ENCODE measurements at places on chromosomes 3 and 15.
A peak's percentile ranks its signal among the peaks of the same experiment; 100 is the strongest.

DNA sequence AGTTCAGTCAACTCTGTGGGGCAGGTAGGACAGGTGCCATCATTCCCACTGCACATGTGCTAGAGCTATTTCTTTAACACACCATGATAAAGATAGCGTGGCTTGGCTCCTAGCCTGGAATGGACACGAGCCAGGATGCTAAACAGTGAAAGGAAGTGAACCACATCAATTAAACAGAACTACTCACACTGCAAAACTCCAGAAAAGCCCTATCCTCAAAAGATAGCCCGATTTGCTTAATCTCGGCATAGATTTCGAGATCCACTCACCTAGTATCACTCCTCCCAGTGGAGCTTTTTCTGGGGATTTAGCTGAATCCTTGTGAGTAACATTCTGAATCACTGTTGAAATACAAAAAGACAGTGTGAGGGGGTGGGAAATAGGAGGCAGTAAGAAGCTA, 118.0 kb downstream of the ABI3BP start:
- no peak for DNase-seq

DNA sequence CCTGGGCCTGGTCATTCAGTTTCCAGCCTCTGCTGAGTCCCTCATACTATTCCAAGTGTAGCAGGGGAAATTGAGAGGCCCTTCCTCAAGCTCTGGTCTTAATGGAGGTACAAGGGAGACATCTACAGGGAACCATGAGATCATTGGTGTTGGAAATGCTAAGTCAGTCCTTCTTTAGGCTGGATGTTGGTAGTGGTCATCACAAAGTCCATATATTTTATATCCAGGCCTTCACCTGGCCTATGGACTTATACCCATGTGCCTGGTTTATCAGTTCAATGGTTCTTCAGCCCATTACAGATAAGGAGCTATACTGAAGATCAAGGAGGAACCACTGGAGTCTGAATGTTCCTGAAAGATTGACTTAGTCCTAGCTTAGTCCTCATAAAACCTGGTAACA, 135.0 kb downstream of the STAG1 start:
- DNase-seq, result no peak

- no peak for DNase-seq
Measured at GRCh38 chr3:128432971-128433836, 33.5 kb downstream of the DNAJB8 start.

DNA sequence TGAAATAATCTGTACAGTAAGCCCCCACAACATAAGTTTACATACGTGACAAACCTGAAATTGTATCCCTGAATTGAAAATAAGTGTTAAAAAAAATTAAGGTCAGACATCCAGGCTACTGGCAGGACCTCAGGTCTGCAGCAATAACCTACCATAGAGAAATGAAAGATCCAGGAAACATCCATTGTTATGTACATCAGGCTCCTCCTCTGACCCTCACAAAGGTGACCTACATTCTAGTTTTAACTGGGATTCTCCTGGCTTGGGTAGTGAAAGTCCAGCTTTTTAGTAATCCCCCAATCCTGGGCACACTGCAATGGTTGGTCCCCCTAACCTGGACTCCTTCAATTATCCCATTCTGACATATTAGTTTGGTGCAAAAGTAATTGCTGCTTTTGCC, 749.6 kb upstream of the LMCD1 start:
- no peak for DNase-seq

- no peak for DNase-seq
Measured at GRCh38 chr15:80182611-80183261, 29.9 kb downstream of the FAH start.

- DNase-seq, result no peak
Measured at GRCh38 chr3:119173325-119173724, at the start of gene UPK1B. UPK1B (plus strand) TSS chr3:119173598; CDS start chr3:119186742, 13,144 bp downstream.

GRCh38 chr3:126781406-126781805, 77.4 kb downstream of the CHCHD6 start:
- no peak for DNase-seq

GRCh38 chr15:83207009-83207659, 489 bp downstream of the HDGFL3 start:
- DNase-seq, result no peak

GRCh38 chr3:191919491-191920026, 458.6 kb downstream of the PYDC2 start:
- no peak for DNase-seq

- no peak for DNase-seq
Measured at GRCh38 chr15:34078900-34079299, 22.8 kb downstream of the EMC7 start.

- DNase-seq, result no peak
Measured at GRCh38 chr3:142275856-142276255, 50.5 kb upstream of the GK5 start.

DNA sequence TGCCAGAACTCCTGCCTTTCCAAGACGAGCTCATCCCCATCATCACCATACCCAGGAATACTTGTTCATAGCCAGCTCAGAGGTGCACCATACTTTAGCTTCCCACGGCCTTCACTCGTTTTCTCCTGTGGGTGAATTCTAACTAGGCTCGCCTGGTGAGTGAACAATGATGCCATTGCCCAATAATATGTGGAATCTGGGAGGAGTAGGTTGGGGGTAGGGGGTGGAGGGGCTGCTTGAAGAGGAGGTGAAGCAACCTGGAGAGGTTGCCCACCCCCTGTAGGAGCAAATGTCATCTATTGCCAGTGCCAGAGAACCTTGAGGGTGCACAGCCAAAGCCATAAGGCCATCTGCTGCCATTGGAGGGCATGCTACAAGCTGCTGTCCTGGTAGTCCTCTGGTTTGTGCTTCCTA, 592 bp upstream of the ZNF445 start:
- no peak for DNase-seq

DNA sequence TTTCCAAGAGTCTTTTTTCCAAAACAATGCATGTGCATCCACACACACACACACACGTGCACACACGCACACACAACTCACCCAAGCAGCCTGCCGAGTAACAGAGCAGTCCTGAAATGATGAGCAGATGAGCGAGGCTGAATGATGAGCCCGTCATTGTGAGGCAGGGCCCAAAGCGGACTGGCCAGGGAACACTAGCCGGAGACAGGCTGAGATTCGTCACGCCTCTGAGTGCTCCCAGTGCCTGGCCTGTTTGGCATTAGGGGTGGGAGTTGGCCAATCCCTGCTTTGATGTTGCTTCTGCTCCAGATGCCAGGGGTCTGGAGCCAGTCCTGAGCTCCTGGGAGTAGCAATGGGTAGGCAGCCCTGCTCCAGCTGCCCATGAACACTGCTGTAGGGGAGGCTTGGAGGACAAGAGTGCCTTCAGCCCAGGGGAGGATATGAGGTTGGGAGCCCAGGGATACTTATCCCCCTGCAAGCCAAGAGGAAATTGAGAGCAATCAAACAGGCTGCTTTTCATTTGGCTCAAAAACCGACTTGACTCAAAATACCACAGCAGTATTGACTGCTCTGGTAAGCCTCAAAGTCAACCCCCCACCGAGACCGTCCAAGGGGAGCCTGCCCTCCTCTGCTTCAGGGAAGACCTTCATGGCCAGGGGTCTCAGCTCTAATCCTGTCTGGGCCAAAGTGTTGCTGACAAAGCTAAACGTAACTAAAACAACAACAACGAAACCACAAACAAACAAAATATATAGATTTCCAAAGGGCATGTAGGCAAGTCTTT, 22.9 kb downstream of the COLQ start:
- no peak for DNase-seq

- no peak for DNase-seq
Measured at GRCh38 chr15:93024716-93025624, 64.0 kb downstream of the RGMA start.

GRCh38 chr3:98008855-98009254, 26.3 kb downstream of the GABRR3 start:
- DNase-seq, result no peak

GRCh38 chr15:96335411-96336024, 5.0 kb downstream of the NR2F2 start:
- no peak for DNase-seq

- no peak for DNase-seq
Measured at GRCh38 chr3:129346695-129347457, 68.2 kb downstream of the HMCES start.

GRCh38 chr3:22907161-22907780, 295.9 kb upstream of the UBE2E2 start:
- no peak for DNase-seq

- DNase-seq, result no peak
Measured at GRCh38 chr3:3737531-3737930, 61.7 kb upstream of the LRRN1 start.

GRCh38 chr15:45205192-45205591, 17.4 kb upstream of the SHF start:
- DNase-seq, result peak; percentile 79

DNA sequence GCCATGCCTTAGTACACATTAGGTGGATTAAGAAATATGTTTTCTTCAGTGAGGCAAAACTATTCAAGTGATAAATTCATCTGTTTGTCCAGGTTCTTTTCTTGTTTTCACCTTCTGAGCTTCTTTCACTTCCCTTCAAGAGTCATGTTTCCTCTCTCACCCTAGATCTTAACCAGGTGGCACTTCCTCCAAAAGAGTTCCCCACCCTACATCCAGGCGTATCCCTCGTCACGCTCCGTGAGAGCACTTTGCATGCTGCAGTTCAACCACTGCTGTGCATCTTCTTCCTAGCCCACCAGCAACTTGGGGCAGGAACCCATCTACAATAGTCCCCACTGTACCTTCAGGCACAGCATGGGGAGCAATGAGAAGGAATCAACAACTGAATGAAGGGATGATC, 28.9 kb downstream of the OSBPL10 start:
- no peak for DNase-seq

- DNase-seq, result no peak
Measured at GRCh38 chr3:172189213-172189612, 149.8 kb downstream of the FNDC3B start.

DNA sequence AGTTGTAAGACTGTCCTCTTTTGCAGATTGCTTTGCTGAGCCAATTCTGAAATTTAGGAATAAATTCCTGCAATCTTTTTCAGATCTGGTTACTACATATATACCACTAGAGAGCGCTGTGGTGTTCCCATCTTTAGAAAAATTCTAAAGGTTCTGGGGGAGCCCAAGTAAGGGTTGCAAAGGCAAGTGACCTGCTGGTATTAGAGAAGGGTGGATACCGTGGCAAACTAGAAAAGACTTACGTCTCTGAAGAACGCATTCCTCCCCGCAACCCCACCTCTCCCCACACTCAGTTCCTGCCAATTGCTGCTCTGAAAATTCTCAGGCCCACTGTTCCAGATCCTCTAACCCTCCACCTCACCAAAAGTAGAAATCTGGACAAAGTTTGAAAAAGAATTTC, 48.5 kb downstream of the EFHB start:
- DNase-seq, result peak; percentile 54

DNA sequence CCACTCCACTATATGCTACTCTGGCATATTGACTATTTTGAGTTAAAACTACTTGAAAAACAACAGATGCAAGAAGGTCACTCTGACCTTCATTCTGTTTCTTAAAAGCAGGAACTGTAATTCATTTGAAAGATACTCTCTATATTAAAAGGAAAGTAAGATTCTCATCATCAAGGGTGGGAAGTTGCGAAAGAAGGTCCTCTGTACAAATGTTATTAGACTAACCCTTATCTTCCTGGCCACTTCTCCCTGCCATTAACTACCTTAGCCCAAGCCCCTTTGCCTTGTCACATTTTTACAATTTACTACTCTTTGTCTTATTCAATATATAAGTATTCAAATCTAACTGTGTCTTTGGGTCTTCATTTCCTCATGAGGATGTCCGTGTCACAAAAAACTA, 16.1 kb downstream of the SIDT1 start:
- DNase-seq, result no peak

GRCh38 chr3:27094721-27095120, 274.5 kb downstream of the NEK10 start:
- no peak for DNase-seq

DNA sequence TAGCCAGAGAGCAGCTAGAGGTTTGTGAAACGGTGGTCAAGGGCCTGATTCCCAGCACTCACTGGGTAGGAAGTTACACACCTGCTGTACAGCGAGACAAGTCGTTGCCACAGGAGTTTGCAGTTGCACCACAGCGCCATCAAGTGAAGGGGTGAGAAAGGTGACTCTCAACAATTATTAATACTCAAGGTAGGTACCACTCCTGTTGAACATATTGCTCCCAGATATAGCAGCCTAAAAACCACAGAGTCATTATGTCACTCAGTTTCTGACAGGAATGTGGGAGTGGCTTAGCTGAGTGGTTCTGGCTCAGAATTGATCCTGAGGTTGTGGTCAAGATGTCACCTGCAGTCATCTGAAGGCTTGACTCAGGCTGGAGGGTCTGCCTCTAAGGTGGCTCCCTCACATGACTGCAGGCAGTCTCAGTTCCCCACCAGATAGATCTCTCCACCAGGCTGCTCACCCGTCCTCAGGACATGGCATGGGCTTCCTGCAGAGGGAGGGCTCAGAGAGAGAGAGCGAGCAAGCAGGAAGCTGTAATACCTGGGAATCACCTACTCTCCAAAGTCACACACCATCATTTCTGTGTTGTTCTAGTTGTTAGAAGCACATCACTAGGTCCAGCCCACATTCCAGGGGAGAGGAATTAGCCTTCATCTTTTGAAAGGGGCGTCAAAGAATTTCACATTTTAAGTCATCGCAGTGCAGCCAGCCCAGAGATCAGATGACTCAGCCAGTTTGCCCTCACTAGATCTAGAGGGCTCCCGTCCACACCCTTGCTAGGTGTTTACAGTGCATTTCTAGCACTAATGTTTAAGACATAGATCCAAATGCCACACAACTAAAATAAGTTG, 17.0 kb upstream of the ANO10 start:
- DNase-seq, result peak; percentile 51

- no peak for DNase-seq
Measured at GRCh38 chr3:178634975-178635374, 98.7 kb downstream of the KCNMB2 start.

- no peak for DNase-seq
Measured at GRCh38 chr15:81195339-81195864, 1.3 kb upstream of the IL16 start.

DNA sequence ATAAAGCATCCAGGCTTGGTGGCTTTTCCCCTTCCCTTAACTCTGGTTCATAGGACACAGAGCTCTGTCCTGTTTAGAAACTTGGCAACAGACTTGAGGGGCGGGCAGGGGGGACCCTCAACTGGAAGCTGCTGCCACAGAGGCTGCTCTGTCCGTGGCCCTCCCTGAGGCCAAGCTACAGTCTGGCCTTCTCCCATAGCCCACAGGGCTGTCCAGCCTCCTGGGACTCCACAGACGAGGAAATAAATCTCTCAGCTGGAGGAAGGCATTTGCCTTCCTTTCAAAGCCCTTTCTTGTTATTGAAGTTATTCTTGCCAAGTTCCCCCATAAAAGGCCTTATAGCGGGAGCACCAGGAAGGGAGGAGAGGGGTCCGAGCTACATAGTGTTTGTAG, 248.8 kb upstream of the TPM1 start:
- no peak for DNase-seq

- peak; percentile 84 for DNase-seq
Measured at GRCh38 chr3:10189557-10190354, 25.0 kb downstream of the IRAK2 start.

DNA sequence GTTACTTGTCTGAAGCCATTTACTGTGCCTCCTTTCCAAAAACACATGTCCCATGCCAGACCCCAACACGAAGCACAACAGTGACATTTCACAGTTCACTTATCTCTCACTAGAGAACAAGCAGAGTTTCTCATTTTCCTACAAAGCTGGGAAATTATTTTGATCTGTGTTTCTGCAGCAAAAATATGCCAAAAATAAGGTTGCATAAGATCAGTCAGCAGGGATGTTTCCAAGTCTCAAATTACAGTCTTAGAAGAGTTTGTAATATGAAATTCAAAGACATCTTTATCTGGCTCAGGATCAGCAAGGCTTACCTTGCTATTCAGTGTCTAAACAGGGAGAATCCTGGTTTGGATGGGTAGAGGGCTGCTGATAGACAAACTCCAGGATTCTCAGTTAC, 75.5 kb downstream of the GJD2 start:
- DNase-seq, result no peak

GRCh38 chr3:6273878-6274277, 587.0 kb upstream of the GRM7 start:
- no peak for DNase-seq
